ENCODE measurements at places on chromosomes 7 and 10.

DNA sequence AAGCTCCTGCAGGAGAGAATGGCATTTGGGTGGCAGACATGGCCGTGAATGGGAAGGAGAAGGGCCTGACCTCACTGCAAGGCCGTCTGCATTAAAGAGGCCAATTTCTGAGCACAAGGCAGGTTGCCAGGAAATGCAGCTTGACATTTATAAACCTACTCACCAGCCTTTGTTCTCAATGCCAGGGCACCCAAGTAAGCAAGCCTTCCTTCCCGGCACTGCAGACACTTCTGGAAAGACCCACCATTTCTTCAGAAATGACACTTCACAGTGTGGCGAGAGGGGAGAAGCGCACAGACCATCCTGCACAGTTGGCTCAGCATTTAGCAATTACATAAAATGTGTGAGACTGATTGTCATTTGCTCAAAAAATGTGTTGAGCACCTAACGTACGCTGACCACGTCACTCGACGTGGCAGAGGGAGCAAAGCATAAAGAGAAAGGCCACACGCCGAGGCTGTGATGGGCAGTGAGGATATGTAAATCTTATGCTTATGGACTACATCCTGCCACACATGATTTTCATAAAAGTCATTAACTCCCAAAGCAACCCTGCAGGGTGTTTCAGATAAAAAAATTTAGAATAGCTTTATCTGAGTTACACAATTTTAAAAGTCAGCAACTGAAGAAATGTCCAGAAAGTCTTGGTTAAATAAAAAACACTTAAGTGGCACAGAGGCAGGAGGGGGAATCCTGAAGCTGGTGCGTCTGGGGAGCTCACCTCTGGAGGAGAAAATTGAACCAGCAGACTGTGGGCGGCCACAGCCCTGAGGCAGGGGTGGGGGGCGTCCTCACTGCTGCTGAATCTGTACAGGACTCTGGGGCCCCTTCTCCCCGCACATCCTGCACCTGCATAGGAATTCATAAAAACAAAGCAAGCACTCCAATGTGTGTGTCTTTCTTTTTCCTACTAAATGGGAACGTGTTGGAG lies 543.8 kb downstream of the PTPRN2 start:
- DNase-seq: no peak

GRCh38 chr7:80498481-80499349 lies 13.1 kb downstream of the GNAT3 start:
- DNase-seq: no peak

DNA sequence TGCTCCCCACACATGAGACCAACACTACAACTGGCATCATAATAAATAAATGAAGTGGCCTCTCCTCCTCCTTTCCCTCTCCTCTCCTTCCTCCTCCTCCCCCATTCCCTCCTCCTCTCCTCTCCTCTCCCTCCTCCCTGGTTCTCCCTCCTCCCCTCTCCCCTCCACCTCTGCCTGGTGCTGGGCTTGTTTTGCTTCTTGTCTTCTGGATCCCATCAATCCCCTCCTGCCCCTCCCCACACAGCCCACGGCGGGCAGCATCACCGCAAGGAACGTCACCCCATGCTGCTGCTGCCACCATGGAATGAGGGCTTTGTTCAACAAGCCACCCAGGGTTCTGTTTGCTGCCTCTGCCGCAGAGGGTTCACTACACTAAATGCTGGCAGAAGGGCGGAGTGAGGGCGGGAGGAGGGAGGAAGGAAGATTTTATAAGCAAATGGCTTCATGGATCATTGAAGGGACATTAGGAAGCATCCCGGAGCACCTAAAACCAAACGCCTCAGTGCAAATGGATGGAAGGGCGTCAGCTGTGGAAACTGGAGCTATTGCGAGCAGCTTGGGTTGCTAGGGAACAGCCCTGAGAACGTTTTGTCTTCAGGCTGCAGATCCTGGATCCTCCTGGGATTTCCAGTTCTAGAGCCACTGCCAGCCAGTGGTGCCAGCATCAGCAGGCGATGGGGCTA lies 379.7 kb upstream of the ZMIZ1 start:
- no peak for DNase-seq

DNA sequence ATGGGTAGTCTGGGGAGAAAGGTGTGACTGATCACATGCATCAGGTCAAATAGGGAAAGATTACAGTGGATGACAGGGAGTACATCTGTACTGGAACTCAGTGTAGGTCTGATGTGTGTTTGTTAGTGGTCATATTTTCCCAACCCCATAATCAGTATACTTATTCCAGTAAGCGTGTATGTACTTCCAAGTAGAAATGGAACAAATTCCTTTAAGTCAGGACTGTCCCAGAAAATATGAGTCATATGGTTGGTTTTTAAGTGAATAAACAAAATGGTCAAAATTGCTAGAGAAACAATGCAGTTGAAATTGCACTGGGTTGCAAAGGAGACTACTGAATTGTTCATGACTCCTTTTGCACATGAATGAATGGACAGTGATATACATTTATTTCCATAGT lies 118.8 kb upstream of the MYO3A start:
- DNase-seq: no peak
